Stimulated activated CD8-positive, alpha-beta memory T cell treated with anti-CD3 and anti-CD28 coated beads, Interleukin-4, amount 100 ng/mL, for 4 hours (primary cell): ENCODE measurements at places on chromosomes 16 and 17.

DNA sequence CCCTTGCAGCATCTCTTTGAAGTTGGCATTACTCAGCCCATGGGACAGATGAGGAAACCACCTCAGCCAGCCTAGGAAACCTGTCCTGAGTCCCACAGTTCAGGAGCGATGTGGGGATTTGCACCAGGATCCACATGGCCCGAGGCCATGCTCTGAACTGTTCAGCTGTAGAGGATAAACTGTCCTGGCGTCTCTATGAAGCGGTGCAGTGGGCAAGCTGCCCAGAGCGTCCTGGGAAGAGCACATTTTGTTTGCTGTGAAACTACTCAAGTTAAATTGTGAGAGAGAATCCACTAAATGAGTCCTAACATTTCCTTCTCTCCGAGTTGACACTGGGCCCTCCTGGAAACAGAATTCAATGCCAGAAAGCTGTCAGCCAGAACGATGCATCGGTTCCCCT lies 276.6 kb upstream of the TNRC6C start:
- no peak for DNase-seq

DNA sequence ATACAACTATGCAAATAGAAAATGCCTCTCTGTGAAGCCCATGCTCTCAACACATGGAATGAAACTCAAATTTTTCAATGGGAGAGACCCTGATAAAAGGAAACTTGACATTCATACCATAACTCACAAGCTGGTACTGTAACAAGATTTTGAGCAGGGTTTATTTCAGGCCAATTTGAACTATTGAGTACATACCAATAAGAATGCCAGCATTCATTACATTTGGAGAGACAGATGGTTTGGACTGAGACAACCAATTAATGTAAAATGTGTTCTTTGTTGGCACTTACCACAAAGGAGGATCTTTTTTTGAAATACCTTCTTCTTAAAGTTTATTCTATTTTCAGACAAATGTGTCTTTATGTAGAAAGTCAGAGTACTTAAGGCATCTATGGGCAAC lies 1357.0 kb upstream of the GOT2 start:
- DNase-seq, result no peak

DNA sequence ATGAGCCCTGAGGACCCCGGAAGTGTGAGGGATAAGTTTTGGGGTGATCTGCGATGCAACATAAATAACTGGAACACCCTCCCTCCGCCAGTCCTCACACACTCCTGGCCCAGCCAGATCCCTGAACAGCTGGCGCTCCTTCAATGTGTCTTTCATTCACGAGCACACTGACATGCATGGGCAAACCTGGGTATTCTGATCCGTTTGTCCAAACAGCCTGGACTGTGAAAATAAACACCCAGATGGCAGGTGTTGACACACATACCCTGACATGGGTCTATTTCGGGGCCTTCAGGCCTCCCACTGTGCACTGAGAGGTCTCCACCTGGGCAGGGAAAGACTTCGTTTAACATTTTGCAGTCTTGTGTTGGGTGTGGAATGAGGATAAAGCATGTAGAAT lies 3.0 kb upstream of the CPNE2 start:
- DNase-seq, result no peak

- DNase-seq, result no peak
These were observed 30.2 kb upstream of the MRPS23 start for GRCh38 chr17:57880086-57880456.

DNA sequence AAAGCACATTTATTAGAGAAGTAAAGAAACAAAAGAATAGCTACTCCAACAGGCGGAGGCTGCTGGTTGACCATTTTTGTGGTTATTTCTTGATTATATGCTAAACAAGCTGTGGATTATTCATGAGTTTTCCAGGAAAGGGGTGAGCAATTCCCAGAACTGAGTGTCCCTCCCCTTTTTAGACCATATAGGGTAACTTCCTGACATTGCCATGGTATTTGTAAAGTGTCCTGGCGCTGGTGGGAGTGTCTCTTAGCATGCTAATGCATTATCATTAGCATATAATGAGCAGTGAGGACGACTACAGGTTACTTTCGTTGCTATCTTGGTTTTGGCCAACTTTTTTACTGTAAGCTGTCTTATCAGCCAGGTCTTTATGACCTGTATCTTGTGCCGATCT lies 12.2 kb upstream of the HS3ST4 start:
- no peak for DNase-seq

DNA sequence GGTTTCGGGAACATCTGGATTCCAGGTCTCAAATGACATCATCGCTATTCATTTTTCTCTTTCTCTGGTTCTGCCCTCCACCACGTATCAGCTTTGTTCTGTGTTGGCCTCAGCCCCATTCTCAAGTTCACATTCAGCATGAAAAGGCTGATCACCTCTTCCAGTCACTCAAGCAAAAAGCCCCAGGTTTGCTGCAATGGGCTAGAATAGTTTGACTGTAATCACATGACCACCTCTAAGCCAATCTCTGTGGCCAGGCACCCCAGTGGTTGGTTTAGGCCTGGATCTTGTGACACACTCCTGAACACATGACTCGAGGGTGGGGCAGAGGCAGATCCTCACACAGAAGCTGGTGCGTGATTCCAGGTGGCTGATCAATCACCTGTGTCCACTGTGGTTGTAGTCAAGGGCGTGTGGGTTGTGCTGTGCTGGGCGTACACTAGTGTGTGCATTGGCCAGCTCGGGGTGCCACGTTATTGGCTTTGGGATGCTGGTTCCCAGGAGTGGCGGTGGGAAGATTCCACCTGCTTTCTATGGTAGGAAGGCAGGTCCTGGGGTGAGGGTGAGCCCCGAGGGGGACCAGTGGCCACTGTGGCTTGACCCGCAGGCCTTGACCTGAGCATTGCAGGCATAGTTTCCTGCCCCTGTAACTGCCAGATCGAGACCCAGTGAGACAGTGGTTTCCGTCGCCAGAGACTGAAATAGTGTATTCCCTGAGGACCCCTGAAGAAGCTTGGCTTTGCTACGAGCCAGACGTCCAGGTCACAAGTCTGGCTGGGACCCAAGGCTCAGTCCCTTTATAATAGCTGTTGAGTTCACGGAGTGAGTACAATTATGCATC lies 12.0 kb downstream of the EEF2K start:
- no peak for DNase-seq

DNA sequence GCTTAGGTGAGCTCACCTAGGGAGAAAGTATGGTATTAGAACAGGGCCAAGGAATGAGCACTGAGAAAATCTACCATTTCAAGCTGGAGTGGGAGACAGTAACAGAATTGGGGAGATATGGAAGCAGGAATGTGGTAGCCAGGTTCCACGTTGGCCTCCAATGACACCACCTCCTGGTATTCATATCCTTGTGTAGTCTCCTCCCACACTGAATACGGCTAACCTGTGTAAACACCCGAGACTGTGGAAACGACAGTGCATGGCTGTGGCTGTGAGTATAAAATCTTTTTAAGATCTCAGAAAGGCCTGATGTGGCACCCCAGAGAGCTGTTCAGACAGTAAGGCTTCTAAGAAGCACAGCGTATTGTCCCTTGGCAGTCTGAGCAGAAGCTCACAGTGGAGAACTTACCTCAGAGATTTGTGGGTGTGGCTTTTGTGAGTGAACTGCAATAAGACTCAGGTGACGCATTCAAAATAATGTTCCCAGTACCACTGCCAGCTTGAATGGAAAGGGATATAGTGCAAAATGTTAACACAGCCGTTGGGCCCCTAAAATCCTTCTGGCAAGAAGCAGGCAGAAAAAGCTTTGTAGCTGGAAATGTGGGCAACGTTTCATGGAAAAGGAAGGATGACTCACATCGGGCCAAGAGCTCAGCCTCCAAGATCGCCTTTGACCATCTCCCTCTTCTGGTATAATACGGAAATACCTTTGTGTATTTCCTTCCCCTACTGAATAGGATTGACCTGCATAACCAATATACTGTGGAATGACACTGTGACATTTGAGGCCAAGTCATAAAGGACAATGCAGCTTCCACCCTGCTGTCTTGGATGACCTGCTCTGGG lies 14.4 kb downstream of the SDR42E1 start:
- no peak for DNase-seq

DNA sequence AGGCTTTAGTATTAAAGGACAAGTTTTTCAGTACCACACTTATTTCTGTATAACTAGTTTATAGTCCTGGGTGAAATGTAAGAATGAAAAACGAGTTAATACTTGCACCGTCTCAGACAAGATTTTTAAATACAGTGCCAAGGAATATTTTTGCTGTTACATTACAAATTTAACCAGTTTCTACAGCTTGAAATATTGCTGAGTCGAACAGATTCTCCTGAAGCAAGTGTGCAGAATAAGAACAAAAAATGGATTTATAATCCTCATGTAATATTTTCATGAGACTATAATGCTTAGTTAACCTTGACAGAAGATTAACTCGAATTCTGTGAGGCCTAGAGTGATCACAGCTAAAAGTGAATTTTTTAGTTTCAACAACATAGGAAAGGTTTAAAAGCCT lies 3.1 kb downstream of the NETO2 start:
- DNase-seq, result no peak

DNA sequence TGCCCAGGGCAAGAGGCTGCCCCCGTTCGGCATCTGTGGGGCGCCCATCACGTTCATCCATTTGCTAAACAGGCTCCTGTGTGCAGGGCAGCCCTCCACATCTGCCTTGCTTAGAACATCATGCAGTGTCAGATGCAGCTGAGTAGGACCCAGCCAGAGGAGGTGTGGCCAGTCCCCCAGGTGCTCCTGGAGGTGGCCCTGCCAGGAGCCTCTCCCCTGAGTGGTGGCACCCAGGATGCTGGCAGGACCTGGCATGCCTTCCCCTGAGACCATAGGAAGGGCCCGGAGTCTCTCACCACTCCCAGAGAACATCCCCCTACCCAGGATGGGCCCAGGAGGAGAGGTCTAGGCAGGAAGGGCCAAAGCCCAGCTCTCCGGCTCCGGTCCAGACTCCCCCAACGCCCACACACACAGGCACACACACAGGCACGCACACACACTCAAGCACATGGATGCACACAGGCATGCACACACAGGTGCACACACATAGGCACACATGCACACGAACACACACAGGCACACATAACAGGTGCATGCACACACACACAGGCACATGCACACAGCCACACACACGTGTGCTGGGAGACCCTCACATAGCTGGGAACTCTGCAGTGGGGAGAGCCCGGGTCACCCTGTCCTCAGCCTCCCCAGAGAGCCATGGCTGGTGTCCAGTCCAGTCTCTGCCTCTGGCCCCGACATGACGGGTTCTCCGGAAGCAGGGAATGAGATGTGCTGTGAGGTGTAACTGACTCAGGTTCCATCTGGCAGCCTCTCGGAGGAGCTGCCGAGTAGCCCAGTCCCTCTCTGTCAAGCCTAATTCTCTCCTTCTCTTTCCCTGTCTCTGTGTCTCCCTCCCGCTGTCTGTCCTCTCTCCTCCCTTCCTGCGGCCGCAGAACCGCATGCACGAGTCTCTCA lies 74.6 kb downstream of the AMFR start:
- no peak for DNase-seq

- DNase-seq, result no peak
These were observed 29.8 kb upstream of the XYLT2 start for GRCh38 chr17:50316016-50316587.
